NCI-H2081 treated with DMSO at 0.1 percent for 48 hours (cell line): ENCODE measurements at places on chromosomes 3 and 15.

DNA sequence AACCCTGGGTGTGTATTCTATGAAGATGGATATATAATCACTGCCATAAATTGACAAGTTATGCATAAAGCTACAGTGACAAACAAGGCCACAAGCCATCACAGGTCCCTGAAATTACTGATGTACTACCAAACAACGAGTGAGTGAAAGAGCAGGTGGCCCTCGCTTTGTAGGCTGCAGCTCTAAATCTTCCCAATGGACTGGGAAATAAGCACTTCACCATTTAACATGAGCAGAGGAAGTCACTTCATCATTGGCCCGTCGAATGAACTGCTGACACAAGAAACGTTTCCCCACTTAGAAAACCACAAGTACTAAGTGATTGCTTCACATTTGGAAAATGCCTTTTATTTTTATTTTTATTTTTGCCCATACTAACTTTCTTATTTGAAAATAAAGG, 218.0 kb downstream of the ZNF385D start:
- no peak for DNase-seq

DNA sequence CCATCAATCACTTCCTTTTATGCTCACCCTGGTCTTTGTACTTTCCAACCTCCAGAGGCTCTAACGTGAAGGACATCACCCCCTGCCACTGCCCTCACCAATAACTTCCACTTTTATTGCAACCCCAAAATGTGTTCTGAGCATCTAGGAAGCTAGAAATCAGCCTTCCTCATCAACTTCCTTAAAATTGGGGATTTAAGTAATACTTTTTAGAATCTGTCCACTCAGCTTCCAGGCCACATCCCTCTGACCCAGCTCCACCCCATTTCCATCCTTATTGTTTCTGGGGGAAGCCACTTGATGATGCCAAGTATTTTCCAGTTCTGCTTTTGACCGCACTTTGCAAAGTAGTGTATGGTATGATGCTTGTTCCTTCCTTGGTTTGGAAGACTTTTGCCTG, 73.5 kb upstream of the XCR1 start:
- DNase-seq: no peak

- no peak for DNase-seq
Observed at GRCh38 chr3:53819163-53819868, 26.9 kb downstream of the CHDH start.

- DNase-seq: no peak
Observed at GRCh38 chr15:65365229-65365628, 12.6 kb downstream of the IGDCC3 start.

- no peak for DNase-seq
Observed at GRCh38 chr3:83003917-83004316, 1242.5 kb upstream of the GBE1 start.

DNA sequence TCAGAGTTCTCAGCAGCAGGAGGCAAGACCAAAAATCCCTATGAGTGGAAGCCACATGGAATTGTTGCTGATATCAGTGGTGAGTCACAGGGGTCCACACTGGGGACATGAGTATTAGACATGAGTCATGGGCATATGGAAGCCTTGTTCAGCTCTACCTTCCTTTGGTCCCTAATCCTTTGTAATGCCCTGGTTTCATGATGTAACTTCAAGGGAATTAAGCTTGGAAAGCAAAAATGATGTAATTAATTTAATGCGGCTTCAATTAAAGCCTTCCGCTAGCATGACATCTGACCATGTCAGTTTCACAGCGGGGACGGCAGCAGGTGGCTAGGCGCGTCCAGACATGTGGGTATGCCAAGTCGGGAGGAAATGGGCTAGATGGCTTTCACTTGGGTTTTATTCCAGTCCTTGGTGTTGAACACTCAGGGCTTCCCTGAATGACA, 176.1 kb upstream of the RGMA start:
- no peak for DNase-seq

GRCh38 chr3:20637729-20638128, 451.7 kb upstream of the SGO1 start:
- no peak for DNase-seq

DNA sequence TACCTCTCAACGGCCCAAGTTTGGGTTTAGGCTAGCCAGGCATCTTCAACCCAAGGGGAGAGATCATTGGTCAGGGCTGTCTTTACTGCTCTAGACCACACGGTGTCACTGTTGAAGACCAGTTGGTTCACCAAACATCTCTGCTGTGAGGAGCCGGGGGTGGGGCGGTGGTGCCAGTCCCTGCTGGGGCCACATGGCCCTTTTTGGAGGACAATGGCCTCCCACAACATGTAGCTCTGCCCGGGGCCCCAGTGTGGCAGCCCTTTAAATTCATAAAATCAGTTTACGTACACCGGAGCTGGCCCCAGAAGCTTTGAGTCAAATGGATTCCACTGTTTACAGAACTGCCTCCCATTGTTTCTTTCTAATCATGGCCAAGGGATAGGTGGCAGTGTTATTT, 19.1 kb upstream of the TM4SF18 start:
- DNase-seq: peak; percentile 58

- DNase-seq: no peak
Observed at GRCh38 chr3:196987022-196987421, 18.4 kb upstream of the PIGZ start.
